ENCODE measurements at places on chromosomes 16 and 17.

GRCh38 chr17:53527473-53527872 is 295.3 kb upstream of the KIF2B start:
- DNase-seq = no peak

GRCh38 chr17:7220593-7221277 is 997 bp downstream of the ACADVL start:
- DNase-seq = peak; percentile 70

- DNase-seq = no peak
Measured at GRCh38 chr17:54277868-54278267, 455.1 kb downstream of the KIF2B start.

GRCh38 chr17:58660621-58661020 is 31.2 kb downstream of the TEX14 start:
- DNase-seq = no peak

DNA sequence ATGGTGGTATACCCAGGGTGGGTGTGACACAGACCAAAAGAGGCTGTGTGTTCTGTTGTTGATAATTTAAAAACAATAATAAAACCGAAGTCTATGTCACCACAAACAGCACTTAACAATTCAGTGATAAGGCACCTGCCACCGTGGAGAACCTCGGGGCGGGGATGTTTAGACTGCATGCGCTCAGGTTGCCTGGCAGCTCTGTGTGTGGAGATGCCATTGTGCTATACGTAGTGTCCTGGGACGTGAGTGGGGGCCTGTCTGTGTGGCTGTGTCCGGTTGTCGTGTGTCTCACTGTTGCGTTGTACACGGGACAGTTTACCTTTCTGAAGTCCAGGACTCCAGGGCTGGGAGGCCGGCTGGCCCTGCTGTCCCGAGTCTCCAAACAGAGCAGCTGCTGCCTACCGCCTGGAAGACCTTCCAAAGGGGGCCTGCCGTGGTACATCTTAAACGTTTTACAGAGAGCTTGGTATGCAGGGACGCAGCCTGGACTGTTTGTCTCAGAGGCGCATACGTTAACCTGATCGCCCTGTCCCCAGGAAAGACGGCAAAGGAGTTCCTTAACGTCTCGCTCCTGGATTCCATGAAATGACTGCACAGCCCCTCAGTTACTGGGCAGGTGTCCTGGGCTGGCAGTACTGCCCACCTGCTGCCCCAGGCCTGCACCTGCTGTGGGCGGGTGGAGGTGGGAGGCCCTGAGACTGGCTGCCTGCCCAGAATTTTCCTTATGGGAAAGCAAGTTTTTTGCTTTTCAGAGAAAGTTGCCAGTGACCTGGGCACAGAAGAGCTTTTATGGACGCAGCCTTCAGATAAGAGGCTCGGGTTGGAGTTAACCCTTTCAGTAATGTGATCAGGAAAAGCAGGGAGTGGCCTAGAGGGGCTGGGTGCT is 19.0 kb downstream of the SPIRE2 start:
- DNase-seq = no peak

- no peak for DNase-seq
Measured at GRCh38 chr17:65371702-65372101, 189.7 kb downstream of the AXIN2 start.

DNA sequence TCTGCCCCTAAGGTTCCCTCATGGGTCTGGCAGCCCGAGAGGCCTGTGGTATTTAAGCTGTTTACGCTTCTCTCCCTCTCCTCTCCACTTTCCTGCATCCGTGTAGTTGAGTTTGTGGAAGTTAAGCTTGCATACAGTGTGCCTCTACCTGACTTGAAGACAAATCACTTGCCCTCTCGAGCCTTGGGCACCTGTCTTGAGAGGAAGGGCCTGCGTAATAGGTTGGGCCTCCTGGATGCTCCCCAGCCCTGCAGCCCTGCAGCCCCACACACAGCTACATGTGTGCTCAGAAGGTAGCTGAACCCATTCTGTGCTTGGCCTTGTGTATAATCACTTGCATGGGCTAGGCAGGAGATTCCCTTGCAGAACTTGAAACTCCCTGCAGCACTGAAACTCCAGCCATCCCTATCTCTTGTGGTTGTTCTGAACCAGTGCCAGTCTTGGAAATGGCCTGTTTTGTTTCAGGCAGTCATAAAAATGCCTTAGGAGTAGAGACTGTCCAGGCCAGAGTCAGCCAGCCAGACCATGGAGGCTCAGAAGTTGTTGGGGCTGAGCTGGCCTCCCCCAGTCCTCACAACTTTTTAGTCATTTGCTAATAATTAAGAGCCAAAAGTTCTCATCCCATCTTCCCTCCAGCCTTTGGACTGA is 134.6 kb downstream of the CLEC16A start:
- DNase-seq = no peak

DNA sequence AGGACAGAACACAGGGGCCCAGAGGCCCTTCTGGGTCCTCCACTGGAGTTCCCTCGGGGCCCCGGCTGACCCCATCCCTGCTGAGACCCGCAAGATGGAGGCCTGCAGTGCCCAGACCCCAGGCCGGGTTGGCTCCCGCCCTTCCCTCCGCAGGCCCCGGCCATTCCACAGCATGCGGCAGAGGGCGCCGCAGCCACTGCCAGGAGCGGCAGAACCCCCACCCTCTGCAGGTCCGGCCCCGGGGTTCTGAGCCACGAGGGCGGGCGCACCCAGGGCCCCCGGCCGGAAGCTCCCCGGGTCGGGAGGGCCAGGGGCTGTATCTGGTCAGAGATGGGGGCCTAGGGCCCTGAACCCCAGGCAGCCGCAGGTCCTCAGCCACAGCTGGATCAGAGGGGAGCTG is 2.4 kb upstream of the PERCC1 start:
- DNase-seq = peak; percentile 53

DNA sequence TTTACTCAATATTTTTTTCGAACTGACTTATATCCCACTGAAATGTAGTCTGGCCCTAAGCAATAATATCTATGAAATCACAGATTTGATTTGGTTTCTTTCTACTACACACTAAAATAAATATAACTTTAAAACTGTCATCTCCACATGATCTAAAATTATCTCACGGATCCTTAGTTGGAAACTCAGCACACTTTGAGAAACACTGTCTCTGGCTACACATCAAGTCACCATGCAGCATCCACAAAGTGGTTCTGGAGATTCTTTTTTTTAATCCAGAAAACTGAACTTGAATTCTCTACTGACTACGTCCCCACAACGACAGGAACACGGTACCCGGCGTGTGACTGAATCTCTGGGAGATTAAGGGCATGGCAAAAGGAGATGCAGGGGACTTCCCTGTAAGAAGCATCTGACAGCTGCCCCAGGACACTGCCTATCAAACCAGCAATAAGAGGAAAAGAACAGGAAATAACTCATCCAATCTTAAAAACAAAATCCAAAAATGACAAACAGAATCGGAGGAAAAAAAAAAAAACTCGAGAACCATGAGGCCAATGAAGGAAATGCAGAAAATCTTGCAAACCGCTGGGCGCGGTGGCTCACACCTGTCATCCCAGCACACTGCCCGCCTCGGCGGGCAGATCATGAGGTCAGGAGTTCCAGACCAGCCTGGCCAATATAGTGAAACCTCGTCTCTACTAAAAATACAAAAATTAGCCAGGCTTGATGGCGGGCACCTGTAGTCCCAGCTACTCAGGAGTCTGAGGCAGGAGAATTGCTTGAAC is 141.0 kb upstream of the RCVRN start:
- no peak for DNase-seq

DNA sequence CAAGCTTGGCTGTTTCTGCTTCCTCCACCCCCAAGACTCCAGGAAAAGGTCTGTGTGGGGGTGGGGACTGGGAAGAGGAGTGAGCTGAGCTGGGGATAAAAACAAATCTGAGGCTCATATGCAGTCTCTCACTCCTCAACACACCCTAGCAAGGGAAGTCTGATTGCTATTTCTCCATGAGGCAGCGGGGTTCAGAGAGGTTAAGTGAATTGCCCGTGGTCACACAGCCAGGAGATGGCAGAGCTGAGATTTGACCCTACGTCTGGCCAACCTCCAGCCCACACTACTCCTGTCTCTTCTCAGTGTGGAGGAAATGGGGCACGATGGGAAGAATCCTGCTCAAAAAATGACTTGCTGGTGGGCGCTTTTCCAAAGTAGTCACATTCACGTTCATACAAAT is 4.8 kb upstream of the ABCC3 start:
- DNase-seq = no peak

DNA sequence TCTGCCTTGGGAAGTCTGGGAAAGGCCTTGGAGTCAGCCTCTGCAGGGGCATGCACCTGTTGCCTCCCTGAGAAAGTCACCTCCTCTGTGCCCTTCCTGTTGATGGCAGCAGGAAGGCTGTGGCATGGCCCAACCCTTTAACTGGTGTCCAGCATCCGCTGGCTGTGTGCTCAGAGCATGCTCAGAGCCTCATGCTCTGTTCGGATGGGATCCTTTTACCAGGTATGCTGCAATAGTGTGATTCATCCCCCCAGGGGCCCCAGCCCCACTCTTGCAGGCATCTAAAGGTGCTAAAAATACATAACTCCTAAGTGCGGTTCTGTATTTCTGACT is 24.9 kb downstream of the KLHL36 start:
- DNase-seq = no peak

DNA sequence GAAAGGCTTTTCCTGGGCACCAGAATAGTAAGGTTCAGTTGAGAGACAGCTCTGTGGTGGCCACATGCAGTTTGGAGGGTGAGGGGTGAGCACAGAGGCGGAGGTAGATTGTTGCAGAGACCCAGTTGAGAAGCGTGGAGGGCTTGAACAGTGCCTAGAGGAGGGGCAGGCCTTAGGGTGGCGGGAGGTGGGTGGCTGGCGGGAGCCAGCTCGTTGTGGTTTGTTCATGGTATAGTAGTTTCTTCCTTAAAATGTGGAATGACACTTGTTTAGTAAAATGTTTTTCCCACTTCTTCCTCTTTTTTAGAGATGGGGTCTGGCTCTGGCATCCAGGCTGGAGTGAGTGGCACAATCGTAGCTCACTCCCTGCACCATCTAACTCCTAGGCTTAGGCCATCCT is 14.2 kb downstream of the USP10 start:
- no peak for DNase-seq

DNA sequence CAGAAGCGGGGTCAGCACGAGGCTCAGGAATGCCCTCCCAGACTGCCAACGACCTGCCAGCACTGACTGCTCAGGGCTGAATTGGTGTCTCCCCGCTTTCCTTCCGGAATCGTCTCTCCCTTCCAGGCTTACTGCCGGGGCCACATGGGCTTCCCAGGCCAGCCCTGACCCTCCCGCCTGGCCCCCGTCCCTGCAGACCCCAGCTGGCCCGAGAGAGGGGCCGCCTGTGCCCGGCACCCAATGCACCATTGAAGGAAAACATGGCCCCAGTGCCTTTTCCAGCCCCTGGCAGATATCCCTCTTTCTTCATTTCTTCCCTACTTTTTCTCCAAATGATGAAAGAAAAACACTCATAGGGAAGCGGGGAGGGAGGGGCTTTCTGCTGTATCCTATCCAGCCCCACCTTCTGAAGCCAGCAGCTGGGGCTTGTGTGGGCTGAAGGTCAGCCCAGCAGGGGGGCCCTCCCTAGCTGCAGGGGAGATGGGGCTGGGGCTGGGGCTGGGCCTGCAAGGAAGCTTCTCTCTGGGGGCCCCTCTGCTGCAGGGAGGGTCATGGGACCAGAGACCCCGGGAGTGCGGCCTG is 25.9 kb downstream of the ZNF469 start:
- DNase-seq = no peak

GRCh38 chr16:78437352-78437968 is 338.0 kb downstream of the WWOX start:
- DNase-seq = no peak

DNA sequence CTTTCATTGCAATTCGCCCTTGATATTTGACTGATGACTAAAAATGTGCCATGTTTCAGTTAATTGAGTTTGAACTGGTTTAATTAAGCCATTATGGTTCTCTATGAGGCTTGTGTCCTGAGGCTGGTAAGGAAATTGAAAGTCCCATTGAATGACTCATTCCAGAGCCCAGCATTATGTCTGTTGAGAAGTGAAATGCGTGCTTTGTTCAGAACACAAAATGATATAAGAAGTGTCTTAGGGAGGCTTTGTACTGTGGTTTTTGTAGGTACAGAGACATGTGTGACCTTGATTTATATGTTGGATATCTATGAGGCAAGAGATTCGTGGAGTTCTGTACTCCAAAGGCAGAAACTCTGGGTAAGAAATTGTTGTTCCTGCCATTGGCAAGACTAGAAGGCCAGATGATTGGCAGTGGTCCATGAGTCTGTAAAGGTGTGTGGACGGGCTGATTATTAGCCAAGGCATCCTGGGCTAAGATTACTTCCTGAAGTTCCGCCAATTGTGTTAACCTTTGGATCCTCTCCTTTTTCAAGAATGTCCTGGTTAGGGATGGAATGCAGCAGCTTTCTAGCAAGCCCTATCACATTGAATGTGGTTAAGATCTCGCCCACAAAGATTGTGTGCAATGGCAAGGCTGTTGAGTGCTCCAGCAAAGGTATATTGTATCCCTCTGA is 103.7 kb downstream of the NPIPB5 start:
- DNase-seq = no peak

DNA sequence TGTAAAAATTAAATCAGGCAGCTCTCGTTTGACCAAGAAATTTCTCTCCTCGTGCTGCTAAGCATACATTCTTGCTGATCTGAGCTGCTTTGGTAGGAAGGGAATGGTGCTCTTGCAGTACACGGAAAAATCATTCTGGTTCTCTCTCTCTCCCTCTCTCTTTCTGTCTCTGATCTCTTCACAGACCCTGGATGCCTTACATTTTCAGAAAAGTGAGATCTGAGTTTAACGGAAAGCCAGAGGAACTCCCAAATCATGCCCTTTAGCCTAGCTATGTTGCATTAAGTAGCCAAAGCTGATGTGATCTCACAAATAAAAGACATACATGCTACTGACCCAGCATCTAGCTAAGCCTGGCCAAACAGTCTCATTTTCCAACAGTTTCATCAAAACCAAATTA is 4.0 kb downstream of the CA10 start:
- no peak for DNase-seq

DNA sequence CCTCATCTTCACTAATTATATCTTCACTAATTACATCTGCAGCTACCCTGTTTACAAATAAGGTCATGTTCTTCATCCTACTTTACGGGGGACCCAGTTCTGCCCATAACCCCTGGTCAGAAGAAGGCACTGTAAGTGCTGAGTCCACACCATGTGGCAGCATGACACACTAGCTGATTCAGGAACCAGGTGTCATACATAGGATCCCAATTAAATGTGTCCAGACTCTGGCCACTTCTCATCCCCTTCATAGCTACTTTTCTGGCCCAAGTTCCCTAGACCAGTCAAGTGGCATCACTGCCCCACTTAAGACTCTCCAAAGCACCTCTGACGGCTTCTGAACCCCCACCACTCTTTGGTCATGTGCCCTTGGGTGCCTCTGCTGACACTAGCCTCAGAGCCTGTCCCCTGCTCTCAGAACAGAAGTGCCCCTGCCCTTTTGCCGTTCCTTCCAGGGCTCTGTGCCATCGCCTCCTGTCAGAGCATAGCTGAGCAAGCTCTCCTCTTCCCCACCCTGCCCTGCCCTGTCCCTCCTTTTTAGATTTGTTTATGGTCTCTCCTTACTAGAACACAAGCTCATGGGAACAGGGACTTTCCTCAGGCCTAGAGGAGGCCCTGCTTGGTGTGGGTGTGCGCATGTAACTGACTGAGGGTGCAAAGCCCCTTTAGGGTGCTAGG is 61.1 kb downstream of the B9D1 start:
- DNase-seq = no peak

Measured in activated T-cell treated with anti-CD3 and anti-CD28 coated beads, Interleukin-2, amount 50 U/mL, for 1 hour (primary cell).